ENCODE measurements at places on chromosomes 11 and 22.

GRCh38 chr11:921921-922678 lies 3.6 kb upstream of the AP2A2 start:
- no peak for DNase-seq

DNA sequence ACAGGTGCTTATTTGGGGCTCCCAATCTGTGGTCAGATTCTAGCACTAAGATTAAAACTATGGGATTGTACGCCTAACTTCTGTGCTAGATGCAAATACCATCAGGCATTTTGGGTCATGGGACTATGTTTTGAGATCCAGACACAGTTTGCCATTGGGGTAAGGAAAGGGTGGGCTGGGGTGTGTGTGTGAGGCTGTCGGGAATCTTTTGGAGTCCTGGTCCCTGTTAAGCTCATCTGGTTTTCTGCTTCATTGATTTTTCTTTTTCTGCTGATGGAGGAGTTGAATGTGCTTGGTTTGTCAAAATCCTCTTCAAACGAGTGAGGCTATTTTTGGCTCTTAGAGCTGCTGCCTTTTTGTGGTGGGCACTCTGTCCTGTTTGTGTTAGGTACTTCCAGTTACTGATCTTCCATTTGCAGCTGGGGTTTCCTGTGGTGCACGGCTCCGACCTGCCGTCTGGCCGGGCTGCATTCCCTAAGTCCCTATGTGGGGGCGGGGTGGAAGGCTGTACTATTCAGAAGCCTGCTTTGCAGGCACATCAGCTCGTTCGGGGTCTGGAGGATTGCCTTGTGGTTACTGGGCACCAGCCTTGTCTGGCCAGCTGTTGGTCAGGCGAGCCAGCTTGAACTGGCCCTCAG lies 2.9 kb downstream of the BCR start:
- no peak for DNase-seq

DNA sequence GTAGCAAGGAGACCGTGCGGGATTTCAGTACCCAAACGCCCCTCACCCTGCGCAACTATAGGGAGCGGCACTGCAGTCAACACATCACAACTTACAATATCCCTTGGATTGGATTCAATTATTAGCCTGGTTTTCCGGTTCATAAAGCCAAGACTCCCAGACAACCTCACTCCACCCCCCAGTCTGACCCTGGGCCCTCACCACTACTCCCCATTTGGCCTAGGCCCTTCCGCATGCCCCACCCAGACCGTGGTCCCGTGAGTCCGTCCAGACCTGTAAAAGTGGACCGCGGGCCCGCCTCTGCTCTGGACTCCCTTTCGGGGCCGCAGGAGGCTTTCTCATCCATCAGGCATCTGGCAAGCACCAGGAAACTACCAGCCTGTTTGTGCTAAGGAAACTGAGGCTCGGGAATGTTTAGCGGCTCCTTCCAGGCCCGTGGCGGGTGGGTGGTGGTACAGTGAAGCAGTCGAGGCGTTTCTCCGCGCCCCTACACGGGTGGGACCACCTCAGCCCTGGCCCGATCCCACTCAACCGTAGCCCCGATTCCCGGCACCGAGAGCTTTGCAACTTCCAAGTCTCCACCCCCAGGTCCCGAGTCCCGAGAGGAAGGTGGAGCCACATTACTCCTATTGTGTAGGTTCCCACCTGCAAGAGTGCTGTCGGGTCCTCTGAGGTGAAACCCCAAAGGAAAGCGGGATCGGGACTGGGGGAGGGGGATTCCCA lies 679 bp upstream of the DPP3 start:
- no peak for DNase-seq

DNA sequence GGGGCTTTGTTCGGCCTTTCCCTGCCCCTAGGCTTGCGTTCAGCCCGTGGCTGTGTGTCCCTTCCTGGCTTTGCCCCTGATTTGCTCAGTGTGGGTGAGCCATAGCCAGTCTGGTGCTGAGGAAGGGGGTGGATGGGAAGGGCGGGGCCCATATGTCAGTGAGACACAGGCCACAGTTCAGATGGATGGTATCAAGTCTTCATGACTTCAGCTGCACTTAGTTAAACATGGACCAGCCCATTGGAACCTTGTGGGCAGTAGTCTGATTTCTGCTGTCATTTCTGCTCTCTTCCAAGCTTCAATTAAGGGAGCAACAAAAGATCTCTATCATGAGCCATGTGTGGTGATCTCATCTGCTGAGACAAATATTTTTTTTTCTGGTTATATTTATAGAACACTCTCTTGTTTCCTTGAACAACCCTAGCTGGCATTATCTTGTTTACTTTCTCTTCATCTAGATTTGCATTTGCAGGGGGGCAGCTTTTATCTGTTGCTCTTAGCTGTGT lies 21.6 kb upstream of the PEX26 start:
- DNase-seq, result no peak

DNA sequence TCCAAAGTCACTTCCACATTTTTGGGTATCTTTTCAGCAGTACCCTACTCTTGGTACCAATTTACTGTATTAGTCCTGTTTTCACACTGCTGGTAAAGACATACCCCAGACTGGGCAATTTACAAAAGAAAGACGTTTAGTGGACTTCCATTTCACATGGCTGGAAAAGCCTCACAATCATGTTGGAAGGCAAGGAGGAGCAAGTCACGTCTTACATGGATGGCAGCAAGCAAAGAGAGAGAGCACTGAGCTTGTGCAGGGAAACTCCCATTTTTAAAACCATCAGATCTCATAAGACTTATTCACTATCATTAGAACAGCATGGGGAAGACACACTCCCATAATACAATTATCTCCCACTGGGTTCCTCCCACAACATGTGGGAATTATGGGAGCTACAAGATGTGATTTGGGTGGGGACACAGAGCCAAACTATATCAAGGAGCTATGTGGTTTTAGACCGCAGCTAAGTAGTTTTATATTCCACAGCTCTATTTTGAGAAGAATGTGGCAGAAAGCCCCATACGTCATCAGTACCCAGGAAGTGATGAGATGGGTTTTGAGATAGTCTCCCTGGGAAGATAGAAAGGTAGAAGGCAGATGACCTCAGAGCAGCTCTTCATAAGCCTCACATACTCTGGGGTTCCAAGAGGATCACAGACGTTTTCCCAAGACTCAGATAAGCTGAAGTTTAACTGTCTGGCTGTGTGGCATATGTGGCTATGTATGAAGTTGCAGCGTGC lies 96.3 kb downstream of the APIP start:
- no peak for DNase-seq

GRCh38 chr11:75968021-75968625 lies 153.1 kb downstream of the UVRAG start:
- DNase-seq, result no peak

GRCh38 chr22:45212306-45212709 lies 28.4 kb downstream of the KIAA0930 start:
- no peak for DNase-seq

DNA sequence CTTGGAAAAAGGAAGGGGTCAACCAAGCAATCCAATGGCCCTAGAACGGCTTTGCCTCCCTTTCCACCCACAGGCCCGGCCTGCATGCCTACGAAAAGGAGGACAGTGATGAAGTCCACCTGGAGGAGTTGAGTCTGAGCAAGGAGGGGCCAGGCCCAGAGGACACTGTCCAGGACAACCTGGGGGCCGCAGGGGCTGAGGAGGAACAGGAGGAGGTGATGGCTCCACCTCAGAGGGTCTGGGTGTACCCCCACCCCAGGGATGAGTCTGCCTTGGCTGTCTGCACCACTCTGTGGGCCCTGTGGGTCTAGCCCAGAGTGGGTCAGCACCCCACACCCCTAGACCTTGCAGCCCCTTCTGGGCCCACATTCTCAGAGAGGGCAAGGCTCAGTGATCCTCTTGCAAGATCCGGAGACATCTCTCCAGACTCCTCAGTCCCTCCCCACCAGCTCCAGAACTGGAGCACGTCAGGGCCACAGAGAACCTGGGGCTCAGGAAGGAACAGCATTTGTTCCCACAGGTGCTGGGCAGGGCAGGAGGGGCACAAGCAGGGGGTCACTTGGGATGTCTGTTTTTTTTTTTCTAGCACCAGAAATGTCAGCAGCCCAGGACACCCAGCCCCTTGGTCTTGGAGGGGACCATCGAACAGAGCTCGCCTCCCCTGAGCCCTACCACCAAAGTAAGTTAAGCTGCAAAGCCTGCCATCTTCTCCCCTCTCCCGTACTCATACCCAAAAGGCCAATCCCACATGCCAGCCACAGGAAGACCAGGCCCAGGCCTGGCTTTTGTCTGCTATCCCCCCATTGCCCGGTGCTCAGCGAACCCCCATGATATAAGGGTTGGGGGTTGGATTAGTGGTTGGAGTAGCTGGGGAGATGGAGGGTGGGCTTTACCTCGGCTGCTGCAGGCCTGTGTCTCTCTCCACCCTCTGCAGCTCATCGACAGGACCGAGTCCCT lies 8.1 kb downstream of the PRR33 start:
- DNase-seq, result no peak

- no peak for DNase-seq
Observed at GRCh38 chr11:19435306-19435989, 194.7 kb upstream of the E2F8 start.

- no peak for DNase-seq
Observed at GRCh38 chr22:34427841-34428240, 507.6 kb upstream of the LARGE1 start.

DNA sequence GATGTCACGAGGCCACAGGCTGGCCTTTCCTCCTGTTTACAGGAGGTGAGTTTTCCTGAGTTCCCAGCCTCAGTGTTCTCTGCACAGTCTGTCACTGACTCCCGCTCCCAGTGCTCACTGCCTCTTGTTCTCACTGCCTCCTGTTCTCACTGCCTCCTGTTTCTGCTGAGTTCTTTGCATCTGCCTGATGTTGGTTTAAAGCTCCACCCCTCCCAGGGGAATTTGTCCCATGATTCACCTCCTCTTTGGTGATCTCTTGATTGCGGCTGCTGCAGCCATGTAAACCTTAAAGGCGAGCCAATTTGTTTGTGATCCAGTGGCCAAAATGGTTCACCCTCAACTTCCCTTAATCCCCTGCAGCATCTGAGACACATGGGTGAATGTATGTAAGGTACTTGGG lies 6.0 kb upstream of the TUBA8 start:
- DNase-seq, result no peak

GRCh38 chr11:2509481-2510001 lies 64.7 kb downstream of the KCNQ1 start:
- no peak for DNase-seq

All from stimulated activated CD8-positive, alpha-beta memory T cell treated with anti-CD3 and anti-CD28 coated beads, Interleukin-12 subunit alpha, Interleukin-12 subunit beta, amount 100 ng/mL, for 4 hours (primary cell).